ENCODE measurements at places on chromosomes 4 and X. TPM values are rescaled to one million over a fixed set of nuclear protein-coding genes. Genes with fewer than 3 reads are reported as not detected.

- DNase-seq: no peak
Measured at GRCh38 chr4:52551487-52551886, 107.6 kb downstream of the USP46 start.

GRCh38 chr4:37892641-37893040, 1.8 kb downstream of the TBC1D1 start:
- no peak for DNase-seq

- DNase-seq: peak; percentile 41
Measured at GRCh38 chr4:184375027-184375426, 99.3 kb downstream of the IRF2 start.

GRCh38 chr4:146261041-146261440, 46.7 kb downstream of the REELD1 start:
- DNase-seq: no peak

DNA sequence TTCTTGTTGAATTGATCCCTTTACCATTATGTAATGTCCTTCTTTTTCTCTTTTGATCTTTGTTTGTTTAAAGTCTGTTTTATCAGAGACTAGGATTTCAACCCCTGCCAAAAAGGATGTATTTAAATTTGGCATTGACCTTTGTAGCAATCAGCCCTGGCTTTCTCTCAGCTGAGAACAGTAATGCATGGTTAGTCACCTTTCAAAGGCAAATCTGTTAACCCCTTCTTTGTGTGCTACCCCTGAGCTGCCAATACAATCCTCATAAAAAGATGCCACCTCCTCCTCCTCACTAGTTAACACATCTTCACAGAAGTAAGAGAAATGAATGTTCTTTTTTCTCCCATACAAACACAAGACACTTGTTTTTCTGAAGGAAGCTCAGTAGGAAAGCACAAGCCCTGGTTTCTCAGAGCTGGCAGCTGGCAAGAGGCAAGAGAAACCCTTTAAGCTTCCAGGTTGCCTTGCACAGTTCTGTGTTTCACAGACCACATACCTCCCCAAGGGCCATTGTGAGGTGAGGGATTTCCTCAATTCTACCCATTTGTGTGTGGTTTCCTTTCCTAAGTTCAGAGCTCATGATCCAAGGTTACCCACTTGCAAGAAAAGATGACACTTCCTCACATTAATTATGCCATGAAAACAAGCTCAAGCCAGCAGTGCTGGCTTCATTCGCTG, 122.6 kb downstream of the RCHY1 start:
- DNase-seq: no peak

The GAGE12J gene
- not detected for total RNA-seq

The CYLC1 gene
- total RNA-seq: not detected

Measured in MCF 10A (cell line).